Thoracic aorta (tissue), 2 donors: ENCODE measurements at places on chromosomes 4 and X. TPM values are rescaled to one million over a fixed set of nuclear protein-coding genes. Genes with fewer than 3 reads are reported as not detected.

- no peaks in the 10 kb centered on the region for H3K36me3 ChIP-seq
- DNase-seq = no peak
- no peaks in the 10 kb centered on the region for H3K27me3 ChIP-seq
- H3K4me1 ChIP-seq = no peaks in the 10 kb centered on the region
- H3K4me3 ChIP-seq = no peak overlapping the region
These were observed 821.3 kb downstream of the TRIML1 start for GRCh38 chr4:188960411-188961093.

NEIL3 gene
- total RNA-seq = not detected

DNA sequence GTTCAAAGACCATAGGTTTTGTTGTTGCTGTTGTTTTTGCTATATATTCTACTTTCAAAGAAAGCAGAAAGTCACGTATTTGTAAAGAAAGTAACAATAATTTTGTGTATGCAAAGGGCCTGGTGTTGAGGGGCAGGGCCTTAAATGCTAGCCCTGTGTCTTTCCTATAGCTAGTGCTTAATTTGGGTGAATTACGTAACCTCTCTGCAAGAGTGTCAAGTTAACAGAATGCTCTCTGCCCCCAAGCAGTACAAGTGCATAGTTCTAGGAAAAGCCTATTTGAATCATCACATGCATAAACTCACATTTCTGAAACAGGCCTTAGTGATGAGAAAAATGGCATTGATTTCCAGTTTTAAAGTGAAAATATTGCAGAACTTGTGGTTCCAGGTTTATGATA lies 663.6 kb downstream of the STIM2 start:
- no peaks in the 10 kb centered on the region for H3K4me1 ChIP-seq
- no peak overlapping the region for H3K4me3 ChIP-seq
- H3K27ac ChIP-seq = no peak overlapping the region
- H3K36me3 ChIP-seq = no peaks in the 10 kb centered on the region

AKAP4 gene
- total RNA-seq = not detected

- H3K4me1 ChIP-seq = no peaks in the 10 kb centered on the region
- H3K4me3 ChIP-seq = no peak overlapping the region
- H3K36me3 ChIP-seq = no peaks in the 10 kb centered on the region
These were observed 645.9 kb upstream of the INTU start for GRCh38 chr4:126986828-126987227.

DNA sequence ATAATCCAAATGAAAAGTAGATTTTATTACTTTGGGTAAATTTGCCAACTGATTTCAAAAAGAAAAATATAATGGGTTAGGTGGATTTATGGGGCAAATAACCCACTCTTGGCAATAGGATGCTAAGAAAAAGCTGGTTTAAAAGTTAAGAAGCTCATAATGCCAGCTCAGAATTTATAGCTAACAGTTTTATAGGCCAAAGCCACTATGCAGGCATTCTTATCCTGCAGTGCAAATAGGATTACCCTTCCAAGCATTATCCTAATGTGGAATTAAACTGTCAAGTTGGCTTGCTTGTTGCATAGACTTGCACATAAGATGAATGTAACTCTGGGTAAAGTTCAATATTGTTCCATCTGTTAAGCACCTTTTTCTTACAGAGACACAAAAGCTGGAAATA lies 703.0 kb downstream of the PCDH18 start:
- DNase-seq = no peak
- H3K4me3 ChIP-seq = no peak overlapping the region
- no peaks in the 10 kb centered on the region for H3K27me3 ChIP-seq
- H3K27ac ChIP-seq = no peak overlapping the region
- no peaks in the 10 kb centered on the region for H3K36me3 ChIP-seq
- no peaks in the 10 kb centered on the region for H3K4me1 ChIP-seq

APLN gene
- total RNA-seq = 1.1 TPM

DNA sequence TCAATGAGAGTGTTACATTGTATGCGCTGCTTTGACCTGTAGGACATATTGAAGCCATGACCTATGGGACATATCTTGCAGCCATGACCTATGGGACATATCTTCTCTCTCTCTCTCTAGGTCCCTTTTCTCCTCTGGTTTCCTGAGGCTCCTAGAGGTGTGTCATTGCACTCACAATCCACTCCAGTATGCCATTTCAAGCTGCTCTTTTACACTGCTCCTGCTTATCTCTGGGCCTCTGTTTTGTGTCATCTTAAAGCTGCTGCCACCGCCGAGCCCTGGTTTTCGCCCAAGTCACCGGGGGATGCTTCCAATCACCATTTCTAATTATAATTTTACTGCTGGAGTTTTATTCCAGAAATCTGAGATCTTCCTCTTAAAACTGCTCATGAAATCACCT lies 336.1 kb downstream of the GALNTL6 start:
- no peaks in the 10 kb centered on the region for H3K4me1 ChIP-seq
- DNase-seq = no peak
- no peak overlapping the region for H3K4me3 ChIP-seq
- no peaks in the 10 kb centered on the region for H3K27me3 ChIP-seq
- H3K36me3 ChIP-seq = no peaks in the 10 kb centered on the region

GRCh38 chr4:7530082-7530481 lies 95.4 kb upstream of the PSAPL1 start:
- H3K4me3 ChIP-seq = no peak overlapping the region
- DNase-seq = no peak
- H3K27ac ChIP-seq = no peak overlapping the region
- no peaks in the 10 kb centered on the region for H3K36me3 ChIP-seq
- H3K27me3 ChIP-seq = peaks cover 1% of the 10 kb centered on the region
- H3K4me1 ChIP-seq = no peaks in the 10 kb centered on the region

GPR82 gene
- total RNA-seq = 0.41 TPM
